Stimulated activated CD8-positive, alpha-beta memory T cell treated with anti-CD3 and anti-CD28 coated beads, Interleukin-7, amount 100 ng/mL, for 24 hours (primary cell): ENCODE measurements at places on chromosomes 7 and 10.

DNA sequence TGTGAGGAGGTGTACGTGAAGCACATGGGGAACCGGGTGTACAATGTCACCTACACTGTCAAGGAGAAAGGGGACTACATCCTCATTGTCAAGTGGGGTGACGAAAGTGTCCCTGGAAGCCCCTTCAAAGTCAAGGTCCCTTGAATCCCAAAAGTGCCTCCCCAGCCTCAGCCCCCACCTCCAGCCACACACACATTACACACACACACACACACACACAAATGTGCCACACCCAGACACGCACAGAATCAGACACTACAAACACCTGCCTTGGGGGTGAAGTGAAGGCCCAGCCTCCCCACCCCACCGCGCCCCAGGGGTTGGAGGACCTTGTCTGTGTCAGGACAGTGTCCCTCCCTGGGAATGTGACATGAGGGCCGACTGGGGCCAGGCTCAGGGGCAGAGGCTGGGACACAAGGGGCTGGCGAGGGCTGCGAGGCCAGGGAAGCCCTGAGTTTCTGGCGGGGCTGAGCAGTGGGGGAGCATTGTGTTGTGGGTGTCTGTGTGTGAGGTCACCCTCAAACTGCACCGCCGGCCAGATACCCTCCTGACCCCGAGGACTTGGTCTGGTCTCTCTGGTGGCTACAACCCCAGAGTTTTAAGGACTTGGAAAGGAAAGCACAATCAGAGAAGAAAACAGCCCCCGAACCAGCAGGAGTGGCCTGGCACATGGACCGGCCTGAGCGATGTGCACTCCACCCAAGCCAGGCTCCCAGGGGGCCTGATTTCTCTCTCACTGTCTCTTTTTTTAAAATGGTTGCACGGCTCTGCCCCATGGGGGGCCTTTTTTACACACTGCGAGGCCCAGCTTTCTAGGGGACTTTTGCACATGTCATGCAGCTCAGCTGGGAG, 4.0 kb upstream of the ATP6V1F start:
- no peak for DNase-seq

GRCh38 chr10:115831016-115831415, 442.0 kb downstream of the GFRA1 start:
- DNase-seq = no peak

GRCh38 chr10:77493239-77493806, 144.3 kb downstream of the KCNMA1 start:
- no peak for DNase-seq

GRCh38 chr7:40211276-40212003, 76.6 kb downstream of the SUGCT start:
- DNase-seq = no peak

DNA sequence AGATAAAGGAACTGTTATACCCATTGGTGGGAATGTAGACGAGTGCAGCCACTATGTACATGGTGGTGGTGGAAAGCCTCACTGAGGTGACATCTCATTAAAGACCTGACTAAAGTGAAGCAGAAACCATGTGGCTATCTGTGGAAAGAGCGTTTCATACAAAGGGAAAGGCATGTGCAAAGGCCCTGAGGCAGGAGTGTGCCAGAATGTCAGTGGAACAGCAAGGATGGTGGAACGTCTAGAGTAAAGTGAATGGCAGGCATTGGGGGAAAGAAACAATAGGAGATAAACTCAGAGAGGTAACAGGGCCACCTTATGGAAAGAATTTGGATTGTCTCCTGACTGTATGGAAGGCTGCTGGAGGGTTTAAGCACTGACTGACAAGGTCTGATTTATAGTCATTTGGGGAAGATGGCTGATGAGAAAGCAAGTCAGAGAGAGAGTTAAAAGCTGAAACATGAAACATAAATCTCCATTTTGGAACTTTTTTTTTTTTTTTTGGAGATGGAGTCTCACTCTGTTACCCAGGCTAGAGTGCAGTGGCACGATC, 245.7 kb downstream of the STK31 start:
- DNase-seq = no peak

GRCh38 chr7:80916770-80917741, 1.8 kb downstream of the SEMA3C start:
- no peak for DNase-seq

DNA sequence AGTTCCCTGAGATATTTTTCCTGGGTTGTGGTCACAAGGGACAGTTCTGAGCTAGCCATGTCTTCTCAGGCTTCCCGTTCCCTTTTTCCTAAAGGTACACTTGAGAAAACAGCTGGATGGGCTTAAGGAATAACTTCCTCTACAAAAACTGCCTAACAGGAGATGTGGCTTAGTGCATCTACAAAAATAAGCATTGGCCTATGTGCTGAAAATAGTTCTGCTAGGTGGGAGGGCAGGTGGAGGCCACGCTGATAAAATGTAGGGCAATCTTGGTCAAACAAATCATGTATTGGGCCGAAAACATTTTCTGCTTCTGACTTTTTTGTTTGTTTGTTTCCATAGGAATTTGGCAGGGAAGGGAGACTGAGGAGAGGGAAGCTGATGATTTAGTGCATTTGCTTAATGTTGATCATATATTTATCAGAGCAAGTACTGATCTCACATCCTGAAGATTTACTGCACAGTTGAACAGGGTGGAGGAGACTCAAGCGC, 409.4 kb upstream of the FZD8 start:
- no peak for DNase-seq
